Urinary bladder (tissue), 4 donors: ENCODE measurements at places on chromosomes 2 and 18. TPM values are rescaled to one million over a fixed set of nuclear protein-coding genes. Genes with fewer than 3 reads are reported as not detected.
A peak's percentile ranks its signal among the peaks of the same experiment; 100 is the strongest.

OXER1 gene
- 5.6 TPM for polyA plus RNA-seq

MAP4K3 gene
- polyA plus RNA-seq, result 18.1 TPM

DNA sequence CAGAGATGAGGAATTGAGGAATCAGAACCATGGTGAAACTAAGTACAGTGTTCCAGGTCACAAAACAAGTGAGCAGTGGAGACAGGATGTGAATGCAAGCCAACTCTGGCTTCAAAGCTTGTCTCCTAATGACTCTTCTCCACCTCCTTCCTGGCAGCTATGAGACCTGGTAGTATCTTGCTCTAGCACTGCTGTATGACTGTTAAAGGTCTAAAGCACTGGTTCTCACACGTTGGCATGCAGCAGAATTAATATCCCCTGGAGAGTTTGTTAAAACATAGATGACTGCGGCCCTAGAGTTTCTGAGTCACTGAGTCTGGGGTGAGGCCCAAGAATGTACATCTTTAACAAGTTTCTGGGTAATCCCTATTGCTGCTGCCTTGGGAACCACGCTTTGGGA is 63.3 kb downstream of the SUCLG1 start:
- no peak for DNase-seq

GRCh38 chr2:71829008-71829407 is 318.7 kb downstream of the CYP26B1 start:
- no peak for DNase-seq

SLC5A7 gene
- polyA plus RNA-seq, result 0.95 TPM

GRCh38 chr2:173884025-173884802 is 81.0 kb downstream of the SP3 start:
- DNase-seq, result no peak

GRCh38 chr2:166170356-166170755 is 42.5 kb upstream of the SCN1A start:
- no peak for DNase-seq

GRCh38 chr18:68713796-68714195 is 1.1 kb downstream of the TMX3 start:
- no peak for DNase-seq

LHCGR gene
- 0.14 TPM for polyA plus RNA-seq

CD28 gene
- 0.33 TPM for polyA plus RNA-seq

DNA sequence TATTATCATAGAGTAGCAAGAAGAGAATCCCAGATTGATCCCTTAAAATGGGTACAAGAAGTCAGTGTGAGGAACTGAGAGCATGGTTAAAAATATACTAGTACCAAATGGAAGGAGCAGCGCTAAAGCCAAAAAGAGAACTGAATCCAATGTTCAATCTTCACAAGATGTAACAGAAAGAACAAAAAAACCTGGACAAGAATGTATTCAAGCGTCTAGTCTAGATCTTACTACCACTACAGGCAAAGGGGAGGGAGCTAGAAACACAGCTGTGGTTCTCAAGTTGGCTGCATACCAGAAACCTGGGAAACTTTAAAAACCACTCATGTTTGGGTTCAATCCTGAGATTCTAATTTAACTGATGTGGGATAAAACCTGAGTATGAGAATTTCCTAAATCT is 57.5 kb downstream of the PIAS2 start:
- DNase-seq, result no peak

GRCh38 chr2:165792104-165792454 is 2.0 kb downstream of the GALNT3 start:
- DNase-seq, result no peak

PAX8 gene
- 0.19 TPM for polyA plus RNA-seq

DNA sequence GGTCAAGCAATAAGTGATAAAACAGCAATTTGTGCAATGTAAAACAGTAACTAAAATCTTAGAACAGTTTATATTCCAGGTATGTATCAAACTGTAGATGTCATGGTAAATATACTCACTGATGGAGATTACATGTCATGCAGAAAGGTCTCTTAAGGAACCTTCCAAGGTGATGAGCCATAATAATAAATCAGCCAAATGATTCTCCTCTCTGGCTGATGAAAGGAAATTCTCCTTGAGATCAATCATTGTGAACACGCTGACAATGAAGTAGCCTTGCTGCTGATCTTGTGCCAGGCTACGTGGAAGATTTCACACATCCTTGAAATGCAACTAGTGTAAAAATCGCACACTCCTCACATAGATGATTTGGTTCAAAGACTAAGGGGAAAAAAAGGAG is 392.5 kb upstream of the CDH7 start:
- no peak for DNase-seq

DNA sequence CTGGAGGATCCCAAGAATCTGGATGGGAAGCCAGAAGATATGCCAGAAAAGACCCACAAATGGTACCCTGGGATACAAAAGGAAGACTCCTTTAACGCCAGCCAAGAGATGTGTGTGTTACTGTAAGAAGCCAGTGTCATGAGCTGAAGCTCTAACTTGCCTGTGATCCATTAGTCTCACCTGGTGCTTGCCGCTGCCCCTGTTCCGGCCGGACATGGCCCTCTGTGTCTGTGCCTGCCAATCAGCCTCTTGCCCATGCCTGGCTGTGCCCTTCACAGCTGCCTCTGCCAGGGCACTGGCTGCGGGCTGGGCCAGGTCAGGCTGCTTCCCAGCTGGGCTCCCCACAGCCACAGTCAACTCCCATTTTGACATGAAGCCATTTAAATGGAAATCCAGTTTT is 55.4 kb downstream of the POU3F3 start:
- DNase-seq, result no peak

ALLC gene
- polyA plus RNA-seq, result 0.19 TPM

GRCh38 chr2:235709969-235710879 is 216.4 kb downstream of the AGAP1 start:
- no peak for DNase-seq

ALS2 gene
- polyA plus RNA-seq, result 11.0 TPM

C1QL2 gene
- polyA plus RNA-seq, result 0.04 TPM

ACKR3 gene
- polyA plus RNA-seq, result 80.6 TPM

CYS1 gene
- polyA plus RNA-seq, result 6.2 TPM

GRCh38 chr2:25851740-25852503 is 26.4 kb downstream of the ASXL2 start:
- DNase-seq, result peak; percentile 17

- DNase-seq, result no peak
Measured at GRCh38 chr18:28201056-28201455, 24.1 kb upstream of the CDH2 start.

PDE11A gene
- 0.11 TPM for polyA plus RNA-seq

- DNase-seq, result peak; percentile 71
Measured at GRCh38 chr2:73925853-73926492, 707 bp upstream of the DGUOK start.

- DNase-seq, result no peak
Measured at GRCh38 chr2:10101491-10101890, 21.0 kb upstream of the RRM2 start.

- DNase-seq, result peak; percentile 13
Measured at GRCh38 chr2:201406077-201406662, 45.1 kb downstream of the TRAK2 start.

SEC11C gene
- polyA plus RNA-seq, result 44.1 TPM

ARHGAP28 gene
- polyA plus RNA-seq, result 9.1 TPM

TMEM182 gene
- polyA plus RNA-seq, result 2.0 TPM
